ENCODE measurements at places on chromosomes 6 and 20. TPM values are rescaled to one million over a fixed set of nuclear protein-coding genes. Genes with fewer than 3 reads are reported as not detected.

GRCh38 chr6:17421406-17421805 is 28.0 kb downstream of the CAP2 start:
- DNase-seq: no peak

DNA sequence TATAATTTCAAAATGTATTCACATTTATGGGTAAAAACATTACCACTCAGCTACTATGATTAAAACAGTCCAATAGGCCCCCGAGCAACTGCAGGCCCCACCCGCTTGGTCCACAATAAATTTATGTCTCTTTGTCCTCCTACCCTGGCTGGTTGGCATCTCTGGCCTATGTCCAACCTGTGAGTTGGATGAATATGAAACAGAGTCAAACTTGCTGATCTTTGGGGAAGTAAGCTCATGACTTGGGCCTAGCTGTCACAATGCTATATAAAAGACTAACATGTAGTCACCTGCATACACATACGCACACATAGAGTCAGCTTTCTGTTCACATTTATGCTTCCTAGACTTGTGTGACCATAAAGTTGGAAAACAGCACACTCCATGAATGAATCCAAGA is 20.5 kb downstream of the MAP7 start:
- no peak for DNase-seq

DNA sequence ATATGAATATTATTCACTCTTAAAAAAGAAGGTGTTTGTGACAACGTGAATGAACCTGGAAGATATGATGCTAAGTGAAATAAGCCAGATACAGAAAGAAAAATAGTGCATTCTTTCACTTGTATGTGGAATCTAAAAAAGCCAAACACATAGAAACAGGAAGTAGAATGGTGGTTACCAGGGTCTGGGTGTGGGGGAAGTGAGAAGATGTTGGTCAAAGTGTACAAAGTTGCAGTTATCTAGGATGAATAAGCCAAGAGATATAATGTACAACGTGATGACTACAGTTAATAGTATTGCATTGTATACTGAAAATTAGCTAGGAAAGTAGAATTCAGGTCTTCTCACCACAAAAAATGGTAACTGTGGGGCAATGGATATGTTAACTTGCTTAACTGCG is 151.1 kb upstream of the HCRTR2 start:
- DNase-seq: no peak

DTD1 gene
- 50.0 TPM for total RNA-seq

ZNF334 gene
- total RNA-seq: 1.7 TPM

DNA sequence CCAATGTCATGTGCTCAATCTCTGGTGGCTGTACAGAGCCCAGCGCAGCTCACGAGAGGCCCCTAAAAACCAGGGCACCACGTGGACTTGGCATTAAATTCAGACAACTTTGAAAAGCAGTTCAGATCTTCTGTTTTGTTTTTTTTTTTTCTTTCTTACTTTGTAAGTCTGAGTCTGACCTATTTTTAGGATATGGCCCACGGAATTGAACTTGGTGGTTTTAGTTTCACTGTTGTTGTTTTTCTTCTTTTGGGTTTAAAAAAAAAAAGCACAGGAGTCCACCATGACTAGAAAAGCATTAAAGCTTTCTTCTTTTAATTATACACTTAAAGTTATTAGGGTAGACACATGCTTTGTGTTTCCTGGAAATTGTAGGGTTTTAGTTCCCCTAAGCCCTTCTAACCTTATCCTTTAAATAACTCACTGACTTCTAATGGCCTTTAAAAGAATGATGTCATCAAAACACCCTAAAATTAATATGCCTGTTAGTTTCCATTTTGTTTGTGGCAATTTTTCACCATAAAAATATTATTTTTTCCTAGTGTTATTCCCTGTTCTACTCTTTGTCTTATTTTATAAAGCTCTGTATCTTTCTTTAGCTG is 48.5 kb upstream of the CCN2 start:
- no peak for DNase-seq

GRCh38 chr20:43446361-43446879 is 11.3 kb upstream of the SRSF6 start:
- DNase-seq: no peak

DNA sequence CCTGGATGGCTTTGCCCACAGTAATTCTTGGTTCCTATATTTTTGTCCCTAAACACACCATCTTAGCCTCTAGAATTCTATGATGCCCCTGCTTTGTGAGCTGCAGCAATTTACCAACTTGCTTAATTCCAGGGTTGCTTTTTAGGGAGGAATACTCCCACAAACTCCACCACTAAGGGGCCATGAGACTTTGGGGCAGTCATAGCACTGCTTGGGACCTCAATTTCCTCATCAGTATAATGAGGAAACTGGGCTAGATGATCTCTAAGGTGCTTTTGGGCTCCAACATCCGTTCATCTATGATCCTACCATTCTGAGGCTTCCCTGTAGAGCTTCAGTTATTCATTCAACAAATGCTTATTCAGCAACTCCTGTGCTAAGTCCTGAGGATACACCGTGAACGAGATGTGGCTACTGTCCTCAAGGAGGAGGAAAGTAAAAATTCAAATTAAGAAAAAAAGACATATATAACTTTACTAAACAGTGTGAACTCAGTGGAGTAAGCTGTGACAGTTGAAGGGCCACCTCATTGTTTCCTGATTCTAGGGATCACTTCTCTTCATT is 75.3 kb downstream of the PRDM1 start:
- DNase-seq: no peak

- DNase-seq: no peak
These were observed 626.6 kb upstream of the CITED2 start for GRCh38 chr6:140001005-140001404.

GRCh38 chr20:35054814-35055213 is 37.8 kb downstream of the TRPC4AP start:
- no peak for DNase-seq

DNA sequence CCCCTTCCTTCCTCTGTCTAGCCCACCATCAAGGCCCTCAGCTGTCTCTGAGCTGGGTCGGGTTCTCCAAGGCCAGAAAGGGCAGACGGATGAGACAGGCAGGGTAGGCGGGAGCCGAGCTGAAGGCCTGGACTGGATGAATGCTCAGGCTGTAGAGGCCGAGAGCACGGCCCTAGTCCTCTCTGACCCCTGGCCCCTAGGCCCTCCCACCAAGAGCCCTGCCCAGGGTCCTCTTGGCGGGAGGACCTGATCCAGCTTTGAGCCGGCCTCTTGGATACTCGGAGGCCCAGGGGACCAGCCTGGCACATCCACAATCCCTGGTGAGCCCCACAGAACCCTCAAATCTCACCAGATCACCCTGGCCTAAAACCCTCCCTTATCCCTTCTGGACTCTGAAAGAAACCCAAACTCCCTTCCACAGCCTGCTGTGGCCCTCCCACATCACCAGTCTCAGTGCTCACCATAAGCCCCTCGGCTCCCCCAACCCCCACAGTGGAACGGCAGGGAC is 8.2 kb downstream of the ADISSP start:
- DNase-seq: no peak

DNA sequence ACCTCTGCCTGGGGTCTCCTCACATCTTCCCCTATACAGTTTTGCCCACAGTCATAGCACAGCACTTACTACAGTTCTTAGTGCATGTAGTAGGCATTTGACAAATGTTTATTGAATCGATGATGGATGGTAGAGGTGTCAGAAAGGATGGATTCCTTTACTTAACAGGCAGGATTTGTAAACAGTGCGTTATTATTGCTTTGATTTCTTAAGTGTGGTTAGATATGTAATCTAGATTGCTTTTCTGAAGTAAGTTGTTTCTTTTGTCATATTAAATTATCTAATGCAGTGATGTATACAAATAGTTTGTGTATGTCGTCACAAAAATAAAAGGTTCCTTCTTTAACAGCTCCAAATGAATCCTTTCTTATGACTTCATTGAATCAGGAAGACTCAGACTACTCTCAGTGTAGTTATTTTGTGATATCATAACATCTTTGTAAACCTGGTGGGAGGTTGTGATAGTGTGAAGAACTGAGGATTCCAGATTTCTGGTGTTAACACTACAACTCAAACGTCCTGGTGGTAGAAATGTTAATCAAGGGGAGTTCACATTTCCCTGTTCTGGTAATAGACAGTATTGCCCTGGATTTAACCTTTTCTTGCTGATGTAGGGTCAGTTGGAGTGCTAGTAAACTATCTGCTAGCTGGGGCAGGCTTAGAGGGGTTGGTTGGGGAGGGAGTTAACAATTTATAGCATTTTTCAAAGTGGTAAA is 87.7 kb downstream of the HIVEP1 start:
- DNase-seq: no peak

SRSF12 gene
- total RNA-seq: not detected

GRCh38 chr6:41222513-41222912 is 5.6 kb upstream of the TREML4 start:
- DNase-seq: no peak

GRCh38 chr6:2611092-2611491 is 139.6 kb downstream of the MYLK4 start:
- peak; percentile 25 for DNase-seq

- DNase-seq: no peak
These were observed 15.1 kb downstream of the PDE7B start for GRCh38 chr6:135866445-135867123.

DNA sequence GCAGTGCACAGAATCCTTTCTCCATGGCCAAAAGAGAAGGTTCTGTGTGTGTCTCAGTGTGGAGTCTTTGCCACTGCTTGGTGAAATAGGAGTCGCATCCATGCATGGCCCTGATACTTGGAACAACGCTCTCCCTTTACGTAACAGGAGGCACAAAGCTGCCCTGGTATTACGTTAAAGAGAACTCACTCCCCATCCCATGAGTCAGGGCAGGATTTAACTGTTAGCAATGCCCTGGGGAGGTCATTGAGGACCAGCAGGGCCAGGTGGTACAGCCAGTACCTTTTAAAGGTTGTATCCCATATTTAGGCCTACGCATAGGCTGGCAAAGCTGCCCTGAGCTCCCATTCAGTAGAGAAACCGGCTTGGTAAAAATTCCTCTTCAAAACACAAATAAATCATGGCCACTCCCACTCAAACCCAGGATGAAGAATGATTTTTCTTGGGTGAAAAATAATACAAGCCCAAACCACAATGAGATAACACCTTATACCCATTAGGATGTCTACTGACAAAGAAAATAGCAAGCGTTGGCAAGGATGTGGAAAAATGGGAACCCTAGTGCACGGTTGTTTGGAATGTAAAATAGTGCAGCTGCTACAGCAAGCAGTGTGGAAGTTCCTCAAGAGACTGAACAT is 37.1 kb downstream of the MYLK4 start:
- no peak for DNase-seq

PKHD1 gene
- 0.08 TPM for total RNA-seq

- DNase-seq: peak; percentile 91
These were observed 137.0 kb upstream of the SULF2 start for GRCh38 chr20:47922269-47922668.

HUS1B gene
- not detected for total RNA-seq

- no peak for DNase-seq
These were observed 276.9 kb downstream of the BMP7 start for GRCh38 chr20:56989516-56989915.

- no peak for DNase-seq
These were observed 26.5 kb downstream of the PDE10A start for GRCh38 chr6:165636402-165637048.

DNA sequence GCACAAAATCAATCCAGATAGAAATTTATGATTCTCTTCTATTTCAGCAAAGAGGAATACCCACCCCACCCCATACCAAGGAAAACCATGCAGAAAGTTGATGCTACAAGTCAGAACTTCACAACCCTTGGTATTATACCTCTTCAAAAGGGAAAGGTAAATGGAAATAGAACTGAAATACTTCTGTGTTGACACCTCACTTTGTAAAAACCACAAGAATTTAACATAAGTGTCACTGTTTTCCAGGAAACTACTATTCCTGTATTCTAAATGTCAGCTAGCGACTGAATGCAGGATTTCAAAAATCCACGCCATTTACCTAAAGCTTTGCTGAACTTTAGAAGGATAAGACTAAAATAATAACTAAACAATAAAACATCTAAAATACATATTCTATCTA is 3.6 kb downstream of the CPNE1 start:
- DNase-seq: no peak

All from HT-29 (cell line).